Hepatocyte (in vitro differentiated cells): ENCODE measurements at places on chromosomes 1 and 21. TPM values are rescaled to one million over a fixed set of nuclear protein-coding genes. Genes with fewer than 3 reads are reported as not detected.

CHIA gene
- 0.28 TPM in 1 of 2 replicates, not detected in the other for total RNA-seq

CA6 gene
- not detected in 2 replicates for total RNA-seq

ST6GALNAC5 gene
- total RNA-seq: 3.6 TPM in 2 replicates

CAPN8 gene
- total RNA-seq: 10.8 and 16.4 TPM in 2 replicates

DNA sequence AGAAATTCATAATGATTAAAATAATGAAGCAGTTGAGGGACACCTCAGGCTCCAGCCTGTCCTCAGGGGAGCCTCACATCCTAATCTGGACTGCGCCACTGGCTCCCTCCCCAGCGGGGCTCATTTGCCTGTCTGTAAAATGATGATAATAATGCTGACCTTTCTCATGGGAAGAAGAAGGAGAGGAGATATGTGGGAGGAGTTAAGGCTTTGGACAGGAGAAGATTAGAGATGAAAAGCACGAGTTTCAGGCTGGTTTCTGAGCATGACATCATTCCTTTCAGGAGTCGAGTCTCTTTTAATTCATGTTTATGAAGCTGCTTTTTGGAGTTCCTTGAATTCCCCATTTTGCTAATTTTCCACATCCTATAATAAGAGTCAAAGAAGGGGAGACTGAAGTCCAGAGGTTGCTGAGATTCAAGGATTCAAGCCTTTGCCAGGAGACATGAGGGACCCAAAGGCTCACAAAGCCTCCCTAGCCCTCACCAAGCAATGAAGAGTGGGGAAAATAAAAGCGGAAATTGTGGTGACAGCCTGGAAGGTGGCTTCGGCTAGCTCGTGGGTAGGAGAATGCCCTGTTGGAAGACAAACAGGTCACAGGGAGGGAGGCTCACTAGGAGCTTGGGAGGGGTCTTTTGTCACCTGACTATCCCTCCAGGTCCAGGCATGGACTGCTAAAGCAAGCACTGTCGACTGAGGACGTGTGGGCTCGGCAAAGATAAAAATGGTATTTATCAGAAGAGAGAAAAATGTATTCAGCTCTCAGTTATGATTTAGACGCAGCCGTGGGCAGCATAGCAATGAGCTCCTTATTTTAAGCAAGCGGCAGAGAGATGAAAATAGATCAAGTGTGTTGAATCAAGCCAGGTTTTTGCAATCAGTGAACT, 27.5 kb upstream of the STMN1 start:
- no peak for DNase-seq
- no peaks in the 10 kb centered on the region for H3K4me1 ChIP-seq
- no peak overlapping the region for H3K27ac ChIP-seq
- H3K27me3 ChIP-seq: no peaks in the 10 kb centered on the region
- no peak overlapping the region for H3K4me3 ChIP-seq

GRCh38 chr1:39409055-39409816, 82.2 kb upstream of the BMP8A start:
- DNase-seq: peak; percentile 58
- H3K27ac ChIP-seq: peak overlapping the region; percentile 81
- no peaks in the 10 kb centered on the region for H3K27me3 ChIP-seq
- H3K4me3 ChIP-seq: peak overlapping the region; percentile 71
- H3K36me3 ChIP-seq: no peaks in the 10 kb centered on the region

DNA sequence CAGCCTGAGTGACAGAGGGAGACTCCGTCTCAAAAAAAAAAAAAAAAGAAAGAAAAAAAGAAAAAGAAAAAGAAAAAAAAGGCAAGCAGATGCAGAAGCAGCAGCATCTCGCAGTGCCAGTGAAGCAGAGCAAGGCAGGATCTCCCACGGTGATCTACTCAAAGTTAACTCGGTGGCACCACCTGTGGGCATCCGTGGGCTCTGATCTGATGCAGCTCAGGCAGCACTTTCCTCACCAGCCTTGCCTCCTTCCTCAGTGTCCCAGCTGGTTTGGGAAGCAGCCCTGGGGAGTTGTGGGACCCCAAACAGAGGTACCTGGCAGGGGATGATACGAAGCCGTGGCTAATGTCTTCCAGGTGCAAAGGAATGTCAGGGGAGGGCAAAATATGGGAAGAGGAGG, 104.3 kb upstream of the KRTAP19-8 start:
- H3K27ac ChIP-seq: no peak overlapping the region
- no peaks in the 10 kb centered on the region for H3K36me3 ChIP-seq
- no peak for DNase-seq
- H3K4me1 ChIP-seq: peaks cover 10% of the 10 kb centered on the region
- H3K4me3 ChIP-seq: no peak overlapping the region

DNA sequence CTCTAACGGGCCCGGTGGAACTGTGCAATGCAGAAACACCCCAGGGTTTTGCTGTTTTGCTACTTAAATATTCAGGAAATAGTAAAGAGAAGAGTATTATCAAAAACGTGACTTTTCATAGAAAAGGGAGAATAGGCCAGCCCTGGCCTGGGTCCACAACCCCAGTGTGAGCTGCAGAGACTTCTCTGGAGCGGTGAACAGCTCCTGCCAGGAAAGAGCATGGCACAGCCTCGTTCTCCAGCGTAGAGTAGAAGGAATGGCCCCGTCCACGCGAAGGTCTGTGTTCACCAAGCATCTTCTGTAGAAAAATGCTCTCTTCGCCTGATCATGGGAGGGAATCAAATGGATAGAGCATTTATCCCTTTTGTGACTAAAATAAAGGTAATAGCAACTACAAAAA, 51.4 kb downstream of the PDE9A start:
- DNase-seq: no peak
- H3K27ac ChIP-seq: no peak overlapping the region
- no peaks in the 10 kb centered on the region for H3K36me3 ChIP-seq
- no peaks in the 10 kb centered on the region for H3K27me3 ChIP-seq
- H3K4me1 ChIP-seq: no peaks in the 10 kb centered on the region
- no peak overlapping the region for H3K4me3 ChIP-seq

GRCh38 chr1:92752719-92753118, 32.2 kb downstream of the EVI5 start:
- H3K27ac ChIP-seq: no peak overlapping the region
- no peaks in the 10 kb centered on the region for H3K36me3 ChIP-seq
- no peaks in the 10 kb centered on the region for H3K27me3 ChIP-seq
- H3K4me3 ChIP-seq: no peak overlapping the region

DNA sequence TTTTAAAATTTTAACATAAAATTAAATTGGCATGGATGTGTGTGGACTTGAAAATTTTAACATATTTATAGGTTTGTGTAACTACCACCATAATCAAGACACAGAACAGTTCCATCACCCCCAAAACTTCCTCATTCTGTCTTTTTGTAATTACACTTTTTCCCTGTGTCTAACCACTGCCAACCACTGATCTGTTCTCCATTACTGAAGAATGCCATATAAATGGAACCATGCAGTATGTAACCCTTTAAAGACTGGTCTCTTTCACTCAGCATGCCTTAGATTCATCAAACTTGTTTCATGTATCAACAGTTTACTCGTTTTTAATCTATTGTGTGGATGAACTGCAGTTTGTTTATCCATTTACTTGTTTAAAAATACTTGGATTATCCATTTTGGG, 13.0 kb upstream of the AHCYL1 start:
- H3K4me1 ChIP-seq: no peaks in the 10 kb centered on the region
- no peaks in the 10 kb centered on the region for H3K36me3 ChIP-seq
- no peaks in the 10 kb centered on the region for H3K27me3 ChIP-seq
- H3K27ac ChIP-seq: no peak overlapping the region

DNA sequence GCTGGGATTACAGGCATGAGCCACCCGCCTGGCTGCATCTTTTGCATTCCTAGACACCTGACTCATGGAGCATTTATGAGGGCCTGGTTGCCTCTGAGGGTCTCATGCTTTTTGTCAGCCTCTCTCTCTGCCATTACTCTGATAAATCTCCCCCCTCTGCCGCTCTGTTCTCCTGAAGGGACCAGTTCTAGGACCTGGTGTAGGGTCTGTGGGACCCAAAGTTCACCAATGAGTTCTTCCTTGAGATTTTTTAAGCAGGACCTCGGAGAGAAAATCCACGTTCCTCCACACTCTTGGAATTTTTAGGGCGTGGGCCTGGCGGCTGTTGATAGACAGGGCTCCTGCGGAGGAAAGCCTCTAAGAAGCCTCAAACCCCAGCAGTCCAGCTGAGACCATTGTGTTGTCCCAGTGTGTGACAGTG, 91.9 kb upstream of the ERRFI1 start:
- H3K4me1 ChIP-seq: peaks cover 69% of the 10 kb centered on the region
- no peaks in the 10 kb centered on the region for H3K27me3 ChIP-seq
- no peak overlapping the region for H3K4me3 ChIP-seq
- no peaks in the 10 kb centered on the region for H3K36me3 ChIP-seq
- H3K27ac ChIP-seq: peak overlapping the region; percentile 88

DNA sequence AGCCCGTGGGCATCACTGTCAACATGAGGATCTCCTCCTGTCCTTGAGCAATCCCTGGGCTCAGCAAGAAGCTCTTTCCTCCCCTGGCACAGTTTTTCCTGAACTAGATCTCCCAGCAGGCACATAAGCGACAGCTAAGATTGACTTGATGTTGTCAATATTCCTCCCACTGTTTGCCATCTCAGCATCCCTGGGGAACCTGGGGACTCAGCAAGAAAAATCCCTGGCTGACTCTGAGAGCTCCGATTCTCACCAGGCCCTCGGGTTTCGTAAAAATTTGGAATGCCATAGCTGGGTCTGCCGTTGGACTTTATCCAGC, 687.2 kb downstream of the MATN1 start:
- peaks cover 12% of the 10 kb centered on the region for H3K4me1 ChIP-seq
- no peaks in the 10 kb centered on the region for H3K27me3 ChIP-seq
- H3K4me3 ChIP-seq: no peak overlapping the region
- no peaks in the 10 kb centered on the region for H3K36me3 ChIP-seq
- no peak overlapping the region for H3K27ac ChIP-seq
- no peak for DNase-seq

DNA sequence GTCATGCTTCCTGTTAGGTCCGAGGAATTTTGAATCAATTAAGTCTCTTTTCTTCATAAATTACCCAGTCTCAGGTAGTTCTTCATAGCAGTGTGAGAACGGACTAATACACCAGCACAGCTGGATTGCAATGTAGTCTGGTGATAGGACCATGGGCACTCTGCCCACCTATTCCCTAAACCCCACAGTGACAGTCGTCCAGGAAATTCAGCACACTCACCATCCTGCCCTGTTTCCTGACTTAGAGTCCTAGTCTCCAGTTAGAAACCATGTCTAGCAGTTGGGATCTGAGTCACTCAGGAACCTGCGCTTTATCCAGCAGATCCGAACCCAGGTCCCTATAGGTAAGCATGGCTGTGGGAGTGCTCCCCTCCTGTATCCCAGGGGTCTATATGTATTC, 149.3 kb upstream of the TNR start:
- no peaks in the 10 kb centered on the region for H3K27me3 ChIP-seq
- no peak overlapping the region for H3K4me3 ChIP-seq
- H3K27ac ChIP-seq: no peak overlapping the region

GRCh38 chr1:229437443-229437842, 3.5 kb upstream of the ACTA1 start:
- no peak overlapping the region for H3K27ac ChIP-seq
- H3K4me1 ChIP-seq: peaks cover 4% of the 10 kb centered on the region
- no peak for DNase-seq
- H3K27me3 ChIP-seq: peaks cover 33% of the 10 kb centered on the region

DNA sequence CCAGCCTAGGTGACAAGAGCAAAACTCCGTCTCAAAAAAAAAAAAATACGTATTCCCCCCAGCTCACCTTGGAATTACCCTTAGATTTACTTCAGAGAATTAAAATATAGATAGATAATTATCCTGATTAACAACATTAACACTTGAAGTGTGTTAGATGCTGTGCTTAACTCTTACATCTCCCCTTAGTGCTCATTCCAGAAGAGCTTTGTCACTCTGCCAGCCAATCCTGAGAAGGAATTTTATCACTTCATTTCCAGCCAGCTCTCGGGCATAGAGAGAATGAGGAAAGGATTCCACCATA, 1.6 kb upstream of the SHC1 start:
- peaks cover 29% of the 10 kb centered on the region for H3K4me1 ChIP-seq
- H3K4me3 ChIP-seq: no peak overlapping the region
- no peaks in the 10 kb centered on the region for H3K36me3 ChIP-seq
- no peaks in the 10 kb centered on the region for H3K27me3 ChIP-seq
- H3K27ac ChIP-seq: peak overlapping the region; percentile 96

DNA sequence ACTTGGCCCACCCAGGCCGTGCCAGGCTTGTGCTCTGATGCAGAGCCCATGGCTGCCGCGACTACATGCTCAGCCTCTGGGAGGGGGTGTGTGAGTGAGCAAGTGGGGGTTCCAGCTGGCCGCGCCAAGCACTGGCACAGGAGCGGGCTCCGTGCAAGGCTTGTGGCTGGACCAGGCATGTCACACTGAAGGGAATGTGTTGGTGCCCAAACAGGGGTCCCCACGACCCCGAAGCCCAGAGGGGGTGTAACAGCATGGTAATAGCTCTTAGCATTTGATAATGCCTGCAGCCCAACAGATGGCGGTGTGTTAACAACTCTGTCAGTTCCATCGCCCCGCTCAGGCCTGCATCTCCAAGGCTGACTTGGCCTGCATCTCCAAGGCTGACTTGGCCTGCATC, 38.3 kb upstream of the CD46 start:
- no peaks in the 10 kb centered on the region for H3K36me3 ChIP-seq
- no peaks in the 10 kb centered on the region for H3K27me3 ChIP-seq
- no peaks in the 10 kb centered on the region for H3K4me1 ChIP-seq
- H3K27ac ChIP-seq: no peak overlapping the region
- DNase-seq: no peak
- no peak overlapping the region for H3K4me3 ChIP-seq

- H3K36me3 ChIP-seq: no peaks in the 10 kb centered on the region
- peak overlapping the region; percentile 61 for H3K27ac ChIP-seq
- no peaks in the 10 kb centered on the region for H3K4me1 ChIP-seq
- no peaks in the 10 kb centered on the region for H3K27me3 ChIP-seq
- H3K4me3 ChIP-seq: no peak overlapping the region
Observed at GRCh38 chr1:63662841-63663240, 69.6 kb downstream of the PGM1 start.

GRCh38 chr1:226470921-226471866, 63.3 kb upstream of the PARP1 start:
- H3K4me1 ChIP-seq: no peaks in the 10 kb centered on the region
- no peak for DNase-seq
- H3K4me3 ChIP-seq: no peak overlapping the region

DNA sequence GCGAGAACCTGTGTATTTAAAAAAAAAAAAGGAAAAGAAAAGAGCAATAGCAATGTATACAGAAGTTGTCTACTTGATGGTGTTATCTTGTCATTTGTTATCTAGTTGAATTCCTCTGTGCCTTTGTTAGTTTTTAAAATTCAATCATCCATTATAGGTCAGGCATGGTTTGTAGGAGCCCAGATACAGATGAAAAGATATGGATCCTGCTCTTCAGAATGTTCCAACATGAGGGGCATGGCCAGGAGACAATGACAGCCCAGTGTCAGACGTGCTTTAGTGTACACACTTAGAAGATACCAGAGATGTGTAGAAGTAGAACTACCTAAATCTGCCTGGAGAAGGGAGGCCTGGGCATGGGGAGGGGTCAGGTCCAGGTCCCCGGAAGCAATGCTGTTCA, 16.6 kb downstream of the MTARC2 start:
- no peak overlapping the region for H3K27ac ChIP-seq
- no peaks in the 10 kb centered on the region for H3K36me3 ChIP-seq
- no peaks in the 10 kb centered on the region for H3K27me3 ChIP-seq
- DNase-seq: no peak
- no peak overlapping the region for H3K4me3 ChIP-seq
- peaks cover 17% of the 10 kb centered on the region for H3K4me1 ChIP-seq
